ENCODE measurements at places on chromosomes 16 and 17.

GRCh38 chr17:7782240-7782639 is 51.8 kb upstream of the KDM6B start:
- no peak for DNase-seq

GRCh38 chr16:89669755-89670154 is 12.1 kb downstream of the SPATA33 start:
- no peak for DNase-seq

- peak; percentile 70 for DNase-seq
Measured at GRCh38 chr16:51151961-51152663, 1.0 kb upstream of the SALL1 start.

DNA sequence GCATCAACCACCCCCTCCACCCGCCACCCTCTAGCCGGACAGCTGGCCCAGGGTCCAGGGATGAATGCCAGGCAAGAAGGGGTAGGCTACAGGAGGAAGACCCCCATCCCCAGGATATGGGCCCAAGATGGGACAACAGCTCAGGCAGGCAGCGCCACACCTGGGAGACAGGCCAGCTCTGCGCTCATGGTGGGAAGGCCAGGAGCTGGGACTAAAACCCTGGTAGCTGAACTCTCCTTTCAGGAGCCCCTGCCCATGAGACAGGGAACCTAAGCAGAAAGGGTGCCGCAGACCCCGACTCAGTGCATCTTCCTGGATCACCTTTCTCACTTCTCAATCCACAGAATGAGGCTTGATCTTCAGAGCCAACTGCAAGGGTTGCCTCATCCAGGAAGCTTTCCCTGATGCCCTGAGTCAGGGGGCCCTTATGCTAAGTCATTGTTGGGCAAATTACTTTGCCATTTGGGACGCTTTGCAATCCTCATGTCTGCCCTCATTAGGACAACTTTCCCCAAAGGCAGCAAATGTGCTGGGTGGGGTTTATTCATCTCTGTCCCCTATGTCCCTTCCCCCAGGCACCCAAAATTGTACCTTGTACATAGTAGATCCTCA is 9.0 kb downstream of the ZDHHC1 start:
- DNase-seq, result no peak

GRCh38 chr17:2691965-2692780 is 19.4 kb downstream of the CLUH start:
- DNase-seq, result no peak

Measured in NCI-H1436 (cell line).